Foreskin keratinocyte (primary cell): ENCODE measurements at places on chromosomes 1 and 21.
A peak's percentile ranks its signal among the peaks of the same experiment; 100 is the strongest.

- DNase-seq, result peak; percentile 20
Observed at GRCh38 chr1:234069760-234070159, 165.3 kb downstream of the SLC35F3 start.

DNA sequence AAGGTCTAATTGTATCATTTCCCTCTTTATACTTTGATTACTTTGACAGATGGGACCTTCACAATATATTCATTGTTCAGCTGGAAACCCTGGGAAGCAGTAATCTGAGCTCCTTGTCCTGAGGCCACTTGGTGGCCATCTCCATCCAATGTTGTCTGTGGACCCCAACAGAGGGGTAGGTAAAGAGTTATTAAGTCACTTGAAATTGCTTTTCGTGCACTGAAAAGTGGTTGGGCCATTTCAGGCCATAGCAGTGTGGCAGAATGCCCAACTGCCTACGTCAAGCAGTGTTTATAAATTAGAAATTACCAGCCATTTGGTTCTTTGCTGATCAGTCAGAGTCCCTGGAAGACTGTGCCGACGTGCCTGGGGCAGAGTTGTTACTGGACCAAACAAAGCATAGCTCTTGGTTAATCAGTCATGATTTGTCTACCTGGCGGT is 308.3 kb upstream of the USP25 start:
- peak; percentile 67 for DNase-seq

- peak; percentile 23 for DNase-seq
Observed at GRCh38 chr1:114108751-114109255, 44.9 kb downstream of the SYT6 start.

GRCh38 chr1:41662061-41662764 is 177.7 kb upstream of the EDN2 start:
- DNase-seq, result no peak

- no peak for DNase-seq
Observed at GRCh38 chr1:17627239-17628052, 87.9 kb downstream of the ARHGEF10L start.

- DNase-seq, result no peak
Observed at GRCh38 chr21:45020629-45021427, 53.6 kb upstream of the ADARB1 start.

- peak; percentile 73 for DNase-seq
Observed at GRCh38 chr1:27365372-27366112, 1.2 kb downstream of the MAP3K6 start.

- DNase-seq, result peak; percentile 39
Observed at GRCh38 chr1:197464044-197464443, 196.0 kb downstream of the CRB1 start.

DNA sequence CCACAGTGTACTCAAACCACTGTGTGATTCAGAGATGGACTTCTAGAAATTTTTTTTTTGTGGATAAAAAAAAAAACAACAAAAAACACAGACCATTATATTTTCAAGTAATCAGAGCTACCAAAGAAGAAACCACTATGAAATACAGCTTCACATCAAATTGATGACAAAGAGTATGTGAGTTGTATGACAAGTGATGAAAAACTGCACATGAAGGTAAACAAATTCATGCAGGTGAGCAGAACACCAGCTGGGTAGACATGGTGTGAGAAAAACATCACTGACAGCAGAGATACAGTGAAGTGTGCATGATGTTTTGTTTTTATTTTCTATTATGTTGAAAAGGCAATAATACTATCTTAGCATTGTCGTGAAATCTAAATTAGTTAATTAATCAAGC is 8.0 kb upstream of the PTPRC start:
- DNase-seq, result no peak

GRCh38 chr21:32300117-32300681 is 1.5 kb downstream of the MRAP start:
- DNase-seq, result no peak
